ENCODE measurements at places on chromosomes 13 and 19.

DNA sequence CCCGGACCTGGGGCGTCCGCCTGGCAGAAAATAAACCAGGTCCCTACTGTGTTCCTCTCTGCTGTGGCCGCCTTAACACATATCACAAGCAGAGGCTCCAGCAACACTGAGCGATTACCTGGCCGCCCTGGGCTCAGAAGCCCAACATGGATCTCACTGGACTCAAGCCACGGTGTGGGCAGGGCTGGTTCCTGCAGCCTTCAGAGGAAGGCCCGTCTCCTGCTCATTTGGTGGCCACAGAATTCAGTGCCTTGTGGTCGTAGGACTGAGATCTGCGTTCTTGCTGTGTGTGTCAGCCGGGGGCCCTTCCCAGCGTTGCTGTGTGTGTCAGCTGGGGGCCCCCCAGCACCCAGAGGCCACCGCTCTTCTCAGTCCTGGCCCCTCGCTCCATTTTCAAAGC, 30.2 kb downstream of the C2CD4C start:
- no peak for DNase-seq

GRCh38 chr19:46133101-46133627, 8.7 kb upstream of the IGFL3 start:
- DNase-seq: peak; percentile 83

DNA sequence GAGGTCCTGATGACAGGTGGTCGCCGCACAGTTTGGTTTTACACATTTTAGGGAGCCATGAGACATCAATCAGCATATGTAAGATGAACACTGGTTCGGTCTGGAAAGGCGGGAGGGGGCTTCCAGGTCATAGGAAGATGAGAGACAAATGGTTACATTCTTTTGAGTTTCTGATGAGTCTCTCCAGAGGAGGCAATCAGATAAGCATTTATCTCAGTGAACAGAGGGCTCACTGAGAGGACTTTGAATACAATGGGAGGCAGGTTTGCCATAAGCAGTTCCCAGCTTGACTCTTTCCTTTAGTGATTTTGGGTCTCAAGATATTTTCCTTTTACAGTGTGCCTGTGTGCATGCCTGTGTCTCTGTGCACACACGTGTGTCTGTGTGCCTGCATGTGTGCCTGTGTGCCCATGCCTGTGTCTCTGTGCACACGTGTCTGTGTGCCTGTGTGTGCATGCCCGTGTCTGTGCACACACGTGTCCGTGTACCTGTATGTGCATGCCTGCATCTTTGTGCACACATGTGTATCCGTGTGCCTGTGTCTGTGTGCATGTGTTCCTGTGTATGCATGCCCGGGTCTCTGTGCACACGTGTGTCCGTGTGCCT, 35.5 kb upstream of the TMEM255B start:
- DNase-seq: no peak

- DNase-seq: no peak
These were observed 71.9 kb downstream of the SUCLA2 start for GRCh38 chr13:47929156-47929555.

GRCh38 chr13:41680900-41681299, 223.6 kb downstream of the RGCC start:
- DNase-seq: no peak

GRCh38 chr19:39428283-39429112, 7.3 kb downstream of the RPS16 start:
- DNase-seq: no peak

- peak; percentile 33 for DNase-seq
These were observed 24.9 kb downstream of the RCBTB1 start for GRCh38 chr13:49560270-49561061.

DNA sequence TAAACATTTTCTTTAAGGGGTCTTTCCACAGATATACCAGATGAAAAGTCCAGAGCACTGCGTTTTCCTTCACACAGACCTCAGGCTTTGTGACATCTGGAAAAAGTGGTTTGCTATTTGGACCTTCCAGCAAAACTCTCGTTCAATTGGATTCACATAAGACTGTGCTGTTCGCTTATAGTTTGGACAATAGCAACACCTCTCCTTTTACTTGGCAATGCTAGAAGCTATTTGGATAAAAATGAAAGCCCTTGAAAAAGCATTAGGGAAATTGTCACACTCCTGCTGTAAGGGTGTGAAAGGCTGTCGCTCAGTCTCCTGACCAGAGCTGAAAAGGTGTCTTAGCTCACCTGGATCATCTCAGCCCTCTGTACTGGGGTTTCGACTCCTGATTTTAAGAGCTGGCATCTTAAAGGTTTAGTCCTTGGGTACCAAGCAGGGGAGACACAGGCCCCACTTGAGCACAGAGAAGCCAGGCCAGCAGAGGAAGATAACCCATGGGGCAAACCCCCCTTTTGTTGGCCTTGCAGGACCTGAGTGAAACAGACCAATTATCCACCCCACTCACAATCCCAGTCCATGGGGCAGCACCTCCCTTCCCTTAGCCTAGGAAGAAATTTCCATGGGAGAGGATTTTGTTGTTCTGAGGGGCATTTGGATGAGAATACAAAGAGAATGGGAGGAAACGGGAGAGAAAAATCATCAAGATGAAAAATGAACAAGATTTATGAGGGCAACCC, 257.6 kb downstream of the DLEU7 start:
- no peak for DNase-seq

DNA sequence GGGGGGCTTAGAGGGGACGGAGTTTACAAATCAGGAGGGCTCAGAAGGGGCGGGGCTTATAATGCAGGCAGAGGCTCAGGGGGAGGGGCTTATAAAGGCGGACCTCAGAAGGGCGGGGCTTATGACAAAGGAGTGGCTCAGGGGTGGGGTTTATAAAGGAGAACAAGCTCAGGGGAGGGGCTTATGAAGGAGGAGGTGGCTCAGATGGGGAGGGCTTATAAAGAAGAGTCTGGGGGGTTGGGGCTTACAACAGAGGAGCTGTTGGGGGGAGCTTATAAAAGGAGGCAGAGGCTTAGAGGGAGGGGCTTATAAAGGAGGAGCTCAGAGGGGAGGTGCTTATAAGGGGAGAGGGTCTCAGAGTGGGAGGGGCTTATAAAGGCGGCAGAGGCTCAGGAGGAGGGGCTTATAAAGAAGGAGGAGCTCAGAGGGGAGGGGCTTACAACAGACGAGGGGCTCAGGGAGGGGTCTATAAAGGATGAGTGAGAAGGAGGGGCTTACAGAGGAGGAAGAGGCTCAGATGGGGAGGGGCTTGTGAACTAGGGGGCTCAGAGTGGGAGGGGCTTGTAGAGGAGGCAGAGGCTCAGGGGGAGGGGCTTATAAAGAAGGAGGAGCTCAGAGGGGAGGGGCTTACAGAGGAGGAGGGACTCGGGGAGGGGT, 1.0 kb downstream of the SMIM24 start:
- DNase-seq: no peak

GRCh38 chr19:10299545-10300458, 9.8 kb downstream of the ZGLP1 start:
- DNase-seq: no peak

- DNase-seq: peak; percentile 74
These were observed 186.2 kb downstream of the EFNB2 start for GRCh38 chr13:106349080-106349931.

DNA sequence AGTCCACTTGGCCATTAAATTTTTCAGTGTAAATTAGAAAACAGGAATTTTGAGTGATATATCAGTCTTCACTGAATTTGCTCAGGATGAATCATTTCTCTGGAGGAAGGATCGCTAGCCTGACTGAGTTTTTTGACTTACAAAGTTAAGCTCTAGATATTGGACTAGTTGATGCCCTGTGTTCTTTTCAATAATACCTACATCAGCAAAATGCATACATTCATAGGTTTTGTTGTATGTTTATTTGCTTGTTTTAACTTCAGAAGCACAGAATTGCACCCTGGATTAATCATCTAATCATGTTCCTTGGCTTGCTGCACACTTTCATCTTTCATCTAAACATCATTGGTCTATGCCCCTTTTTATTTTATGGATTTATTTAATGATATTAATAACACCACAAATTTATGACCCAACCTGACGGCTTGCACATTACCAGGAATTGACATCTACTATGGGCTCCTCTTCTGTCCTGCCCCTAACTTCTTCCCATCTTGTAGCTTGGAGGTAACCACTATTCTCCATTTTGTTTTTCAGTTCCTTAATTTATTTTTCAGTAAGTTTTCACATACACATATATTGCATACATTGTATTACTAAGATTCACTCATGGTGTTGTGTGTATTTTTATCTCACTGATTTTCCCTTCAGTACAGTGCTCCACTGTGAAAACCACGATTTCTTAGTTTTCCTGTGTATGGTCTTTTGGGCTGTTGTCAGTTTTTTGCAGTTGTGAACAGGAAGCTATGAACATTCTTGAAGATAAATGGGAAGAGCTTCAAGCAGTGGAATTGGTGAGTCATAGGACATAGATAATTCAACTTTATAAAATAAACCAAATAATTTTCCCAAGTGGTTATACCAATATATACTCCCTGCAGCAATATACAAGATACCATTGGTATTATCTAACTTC, 23.3 kb downstream of the COMMD6 start:
- DNase-seq: no peak

DNA sequence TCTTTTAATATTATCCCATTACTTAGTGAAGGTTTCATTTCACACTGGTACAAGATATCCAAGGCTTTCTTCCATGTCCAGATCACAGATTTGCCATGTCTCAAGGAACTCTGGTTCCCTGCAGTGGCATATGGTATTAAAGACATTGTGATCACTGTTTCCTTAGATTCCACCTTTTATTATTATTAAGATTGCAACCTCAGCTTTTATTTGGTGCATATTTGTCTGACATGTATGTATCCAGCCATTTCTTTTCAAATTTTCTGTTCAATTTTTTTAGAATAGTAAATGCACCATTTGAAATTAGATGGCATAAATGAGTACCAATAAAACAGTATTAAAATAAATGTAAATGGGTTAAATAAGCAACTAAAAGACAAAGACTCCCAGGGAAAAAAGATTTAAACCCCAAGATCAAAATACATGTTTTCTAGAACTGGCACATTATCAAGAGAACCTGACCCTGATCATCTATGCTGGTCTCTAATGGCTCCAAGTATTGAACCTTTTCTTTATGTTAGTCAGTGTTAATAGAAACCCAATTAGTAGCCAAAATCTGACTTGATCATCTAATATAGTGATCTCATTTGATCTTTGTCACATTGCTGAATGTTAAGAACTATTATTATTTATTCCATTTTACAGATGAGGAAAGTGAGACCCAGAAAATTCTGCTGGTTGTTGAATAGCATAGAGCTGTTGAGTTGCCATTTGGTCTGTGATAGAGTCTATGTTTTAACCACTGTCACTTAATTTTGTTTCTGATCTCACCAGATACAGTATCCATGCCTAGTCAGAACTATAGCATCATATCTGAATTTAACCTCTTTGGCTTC, at the start of gene OR10H4:
Gene OR10H4, plus strand, starts transcription at position 786 of the 836 bp plus-strand sequence. Its CDS starts 0 bp downstream, at position 786.
- DNase-seq: no peak

GRCh38 chr19:8654591-8655339, 24.3 kb downstream of the NFILZ start:
- no peak for DNase-seq

DNA sequence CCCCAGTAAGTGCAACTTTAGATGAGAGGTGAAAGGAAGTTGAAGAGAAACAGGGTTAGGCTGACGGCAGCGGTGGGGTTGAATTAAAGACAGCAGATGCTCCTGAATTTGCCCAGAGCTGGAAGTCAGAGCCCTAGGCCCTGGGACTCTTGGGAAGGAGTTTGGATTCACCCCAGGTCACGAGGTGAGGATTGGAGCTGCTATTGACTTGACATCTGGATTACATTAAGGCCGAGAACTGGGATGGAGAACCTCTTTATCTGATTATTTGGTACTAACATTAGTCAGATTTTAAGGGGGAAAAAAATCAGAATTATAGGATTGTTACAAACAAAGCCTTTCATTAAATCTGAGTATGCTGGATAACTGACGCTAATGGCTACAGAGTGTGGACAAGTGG, 367.2 kb downstream of the ZNF536 start:
- DNase-seq: no peak

DNA sequence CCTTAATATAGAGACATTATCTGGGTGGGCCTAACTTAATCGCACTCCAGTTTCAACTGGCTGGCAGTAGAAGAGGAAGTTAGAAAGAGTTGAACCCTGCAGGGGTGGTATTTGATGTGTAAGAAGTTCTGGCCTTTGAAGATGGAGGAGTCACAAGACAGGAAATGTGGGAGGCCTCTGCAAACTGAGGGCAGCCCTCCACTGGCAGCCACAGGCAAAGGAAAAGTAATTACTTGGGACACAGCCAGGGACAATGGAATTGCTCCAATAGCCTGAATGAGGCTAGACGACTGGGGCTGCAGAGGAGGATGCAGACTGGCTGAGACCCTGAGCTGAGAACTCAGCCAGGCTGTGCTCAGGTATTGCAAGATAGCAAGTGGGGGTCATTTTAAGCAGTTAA, 703.3 kb upstream of the ARGLU1 start:
- DNase-seq: no peak

- DNase-seq: no peak
These were observed 2.0 kb downstream of the TDRD3 start for GRCh38 chr13:60398907-60399589.

DNA sequence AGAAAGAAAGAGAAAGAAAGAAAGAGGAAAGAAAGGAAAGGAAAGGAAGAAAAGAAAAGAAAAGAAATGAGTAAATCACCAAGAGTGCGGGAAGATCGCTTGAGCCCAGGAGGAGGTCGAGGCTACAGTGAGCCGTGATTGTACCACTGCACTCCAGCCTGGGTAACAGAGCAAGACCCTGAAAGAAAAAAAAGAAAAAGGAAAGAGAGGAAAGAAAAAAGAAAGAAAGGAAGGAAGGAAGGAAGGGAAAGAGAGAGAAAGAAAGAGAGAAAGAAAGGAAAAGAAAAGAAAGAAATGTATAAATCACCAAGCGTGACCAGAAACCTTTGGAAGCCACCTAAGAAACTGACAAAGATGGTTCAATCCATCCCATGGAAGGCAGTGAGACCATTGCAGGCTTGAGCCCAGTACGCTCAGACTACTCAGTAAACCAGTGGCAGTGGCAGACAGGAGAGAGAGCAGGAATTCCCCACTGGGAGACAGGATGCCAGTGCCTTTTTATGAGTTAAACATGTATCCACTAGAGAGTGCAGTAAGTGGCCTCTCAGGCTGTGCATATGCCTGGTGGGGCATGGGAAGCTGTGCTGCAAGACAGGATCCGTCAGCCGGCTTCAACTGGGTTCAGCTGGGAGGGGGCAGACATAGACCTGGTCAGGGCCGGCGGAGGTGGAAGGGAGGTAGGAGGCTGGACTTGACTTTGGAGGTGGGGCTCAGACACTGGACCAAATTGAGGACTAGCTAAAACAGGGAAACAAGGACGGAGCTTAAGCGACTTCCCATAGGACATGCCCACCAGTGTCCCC, 4.8 kb downstream of the GPR42 start:
- DNase-seq: no peak

- no peak for DNase-seq
These were observed 84.9 kb downstream of the URI1 start for GRCh38 chr19:30026933-30027332.

DNA sequence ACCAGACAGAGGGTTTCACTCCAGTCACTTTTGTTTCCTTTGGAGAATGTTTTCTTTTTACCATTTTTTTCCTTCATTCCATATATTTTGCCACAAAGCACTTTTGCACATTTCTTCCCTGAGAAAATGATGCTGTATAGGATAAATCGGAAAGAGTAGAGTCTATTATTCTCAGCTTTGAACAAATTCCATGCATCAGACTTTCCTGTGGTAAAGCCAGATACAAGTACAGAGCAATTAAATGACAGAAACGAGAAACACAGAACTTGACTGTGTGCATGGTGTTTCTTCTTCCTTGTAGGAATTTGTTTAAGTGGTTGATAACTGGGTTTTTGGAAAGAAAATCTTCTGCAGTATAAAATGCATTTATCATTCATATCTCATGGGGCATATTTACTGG, 107.4 kb upstream of the CSNK1A1L start:
- no peak for DNase-seq

GRCh38 chr13:41820581-41821237, 140.2 kb downstream of the VWA8 start:
- no peak for DNase-seq

Data from epithelial cell of prostate (primary cell).